ENCODE measurements at places on chromosomes 16 and 17. TPM values are rescaled to one million over a fixed set of nuclear protein-coding genes. Genes with fewer than 3 reads are reported as not detected.

- DNase-seq, result peak; percentile 35
Observed at GRCh38 chr16:20901436-20902112, 1.0 kb downstream of the LYRM1 start.

- no peak for DNase-seq
Observed at GRCh38 chr16:68592466-68593337, 52.4 kb upstream of the CDH3 start.

BICDL2 gene
- total RNA-seq, result not detected

STAC2 gene
- not detected for total RNA-seq

All from A172 (cell line).